ENCODE measurements at places on chromosomes 7 and 10. TPM values are rescaled to one million over a fixed set of nuclear protein-coding genes. Genes with fewer than 3 reads are reported as not detected.
A peak's percentile ranks its signal among the peaks of the same experiment; 100 is the strongest.

Gene PPP1R17
- total RNA-seq: not detected

Gene BAMBI
- 15.4 TPM for total RNA-seq

Gene HOXA13
- not detected for total RNA-seq

Gene MDFIC
- 26.5 TPM for total RNA-seq

Gene DNAJC12
- total RNA-seq: 6.1 TPM

Gene CCDC172
- not detected for total RNA-seq

Gene TEX36
- total RNA-seq: not detected

Gene SPDYE2B
- total RNA-seq: not detected

Gene LRCH4
- total RNA-seq: 26.6 TPM

DNA sequence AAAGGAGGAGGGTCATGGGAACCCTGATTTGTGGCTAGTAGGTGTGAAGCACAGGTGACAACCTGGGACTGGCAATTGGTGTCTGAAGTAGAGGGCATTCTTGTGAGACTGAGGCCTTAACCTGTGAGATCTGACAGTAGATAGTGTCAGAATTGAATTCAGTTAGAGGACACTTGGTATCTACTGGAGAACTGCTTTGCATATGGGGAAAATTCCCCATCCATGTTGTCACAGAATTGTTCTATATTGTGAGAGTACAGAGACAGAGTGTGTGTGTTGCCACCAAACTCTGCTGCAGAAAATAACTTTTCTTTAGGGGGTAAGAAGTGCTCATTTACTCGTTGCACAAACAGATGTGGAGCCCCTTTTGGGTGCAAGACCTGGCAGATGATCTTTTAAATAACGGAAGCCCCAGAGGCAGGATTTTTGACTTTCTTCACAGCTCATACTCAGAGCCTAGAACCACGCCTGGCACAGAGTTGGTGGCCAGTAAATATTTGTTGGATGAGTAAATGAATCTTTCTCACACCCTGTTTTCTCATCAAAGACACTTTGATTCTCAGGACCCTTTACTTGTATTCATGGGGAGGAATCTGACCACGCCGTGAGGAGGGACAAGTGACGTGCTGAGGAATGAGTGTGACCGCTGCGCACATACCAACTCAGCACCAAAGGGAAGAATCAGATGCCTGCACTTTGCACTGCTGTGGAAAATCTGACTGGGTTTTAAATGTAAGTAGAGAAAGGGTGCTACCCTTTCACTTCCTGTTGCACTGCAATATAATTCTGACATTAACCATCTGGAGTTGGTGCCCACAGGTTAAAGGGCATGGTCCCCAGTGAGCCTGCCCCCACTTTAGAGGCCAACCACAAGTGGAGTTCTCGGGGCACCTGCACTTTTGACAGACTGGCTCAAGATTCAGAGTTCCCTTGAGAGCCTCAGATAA, 39.2 kb upstream of the SDHAF3 start:
- H3K27ac ChIP-seq: no peak overlapping the region
- no peak for DNase-seq
- H3K27me3 ChIP-seq: peaks cover 44% of the 10 kb centered on the region
- no peaks in the 10 kb centered on the region for H3K36me3 ChIP-seq

DNA sequence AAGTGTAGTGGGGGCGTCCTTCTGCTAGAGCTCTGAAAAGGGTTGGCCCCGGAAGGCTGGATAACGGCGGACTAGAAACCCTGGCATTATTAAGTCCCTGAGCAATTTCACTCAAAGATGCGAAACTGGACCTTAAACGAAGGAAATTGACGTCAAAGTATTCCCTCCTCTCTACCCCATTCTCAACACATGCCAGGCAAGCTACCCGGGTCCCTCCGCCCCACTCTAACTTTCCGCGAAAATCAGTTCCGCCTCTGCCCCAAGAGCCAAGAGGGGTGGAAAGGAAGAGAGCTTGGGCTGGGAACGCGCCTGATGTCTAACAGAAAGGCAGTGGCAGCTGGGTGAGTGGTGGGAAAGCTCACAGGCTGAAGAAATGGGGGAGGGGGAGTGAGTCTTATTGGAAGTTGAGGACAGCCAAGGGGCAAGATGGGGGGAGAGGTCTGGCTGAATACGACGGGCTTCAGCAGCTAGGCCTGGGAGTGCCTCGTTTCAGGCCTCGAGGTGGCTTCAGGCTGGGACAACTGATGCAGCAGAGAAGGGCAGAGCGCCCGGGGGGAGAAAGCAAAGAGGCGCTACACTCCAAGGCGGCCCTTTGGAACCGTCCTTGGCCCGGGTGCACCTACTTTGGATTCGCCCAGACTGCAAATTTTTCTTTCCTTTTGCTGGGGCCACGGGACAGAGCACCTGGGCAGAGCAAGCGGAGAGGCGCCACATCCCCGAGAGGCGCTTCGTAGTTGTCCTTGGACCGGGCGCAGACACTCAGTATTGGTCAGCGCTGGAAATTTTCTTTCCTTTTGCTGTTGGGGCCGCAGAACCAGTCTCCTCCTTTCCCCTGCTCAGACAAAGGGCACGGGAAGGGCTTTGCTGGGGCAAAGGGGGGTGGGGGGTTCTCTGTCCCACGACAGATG, 2.0 kb upstream of the FEZF1 start:
- peaks cover 63% of the 10 kb centered on the region for H3K4me1 ChIP-seq
- H3K27ac ChIP-seq: no peak overlapping the region
- H3K27me3 ChIP-seq: peaks cover 100% of the 10 kb centered on the region
- no peak for DNase-seq

DNA sequence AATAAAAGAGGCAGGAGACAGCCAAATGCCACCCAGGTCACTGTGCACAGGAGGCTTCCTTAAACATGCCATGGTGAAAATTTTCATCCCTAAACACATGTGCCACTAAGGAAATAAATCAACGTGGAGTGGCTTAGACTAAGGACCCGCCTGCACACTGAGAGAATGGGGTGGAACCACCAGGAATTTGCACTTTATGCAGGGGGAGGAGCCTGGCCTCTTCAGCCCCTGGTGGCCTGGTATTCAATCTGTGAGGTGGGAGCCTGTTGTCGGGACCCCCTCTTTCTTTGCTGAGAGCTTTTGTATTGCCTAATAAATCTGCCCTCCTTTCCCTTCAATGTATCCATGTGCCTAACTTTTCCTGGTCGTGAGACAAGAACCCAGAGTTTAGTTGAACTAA, 204.6 kb upstream of the NRP1 start:
- H3K4me3 ChIP-seq: no peak overlapping the region
- H3K27ac ChIP-seq: no peak overlapping the region
- no peaks in the 10 kb centered on the region for H3K36me3 ChIP-seq
- no peaks in the 10 kb centered on the region for H3K4me1 ChIP-seq
- DNase-seq: no peak
- H3K27me3 ChIP-seq: no peaks in the 10 kb centered on the region

- DNase-seq: no peak
- H3K4me1 ChIP-seq: no peaks in the 10 kb centered on the region
Observed at GRCh38 chr10:7231509-7232414, 179.1 kb downstream of the SFMBT2 start.

- H3K4me1 ChIP-seq: peaks cover 79% of the 10 kb centered on the region
- no peak overlapping the region for H3K27ac ChIP-seq
- no peak overlapping the region for H3K4me3 ChIP-seq
- no peaks in the 10 kb centered on the region for H3K36me3 ChIP-seq
- DNase-seq: no peak
Observed at GRCh38 chr10:11106621-11107374, 89.1 kb downstream of the CELF2 start.

GRCh38 chr10:20303453-20304152, 487.4 kb downstream of the PLXDC2 start:
- H3K27me3 ChIP-seq: no peaks in the 10 kb centered on the region
- H3K36me3 ChIP-seq: no peaks in the 10 kb centered on the region
- no peak for DNase-seq
- H3K4me3 ChIP-seq: no peak overlapping the region

DNA sequence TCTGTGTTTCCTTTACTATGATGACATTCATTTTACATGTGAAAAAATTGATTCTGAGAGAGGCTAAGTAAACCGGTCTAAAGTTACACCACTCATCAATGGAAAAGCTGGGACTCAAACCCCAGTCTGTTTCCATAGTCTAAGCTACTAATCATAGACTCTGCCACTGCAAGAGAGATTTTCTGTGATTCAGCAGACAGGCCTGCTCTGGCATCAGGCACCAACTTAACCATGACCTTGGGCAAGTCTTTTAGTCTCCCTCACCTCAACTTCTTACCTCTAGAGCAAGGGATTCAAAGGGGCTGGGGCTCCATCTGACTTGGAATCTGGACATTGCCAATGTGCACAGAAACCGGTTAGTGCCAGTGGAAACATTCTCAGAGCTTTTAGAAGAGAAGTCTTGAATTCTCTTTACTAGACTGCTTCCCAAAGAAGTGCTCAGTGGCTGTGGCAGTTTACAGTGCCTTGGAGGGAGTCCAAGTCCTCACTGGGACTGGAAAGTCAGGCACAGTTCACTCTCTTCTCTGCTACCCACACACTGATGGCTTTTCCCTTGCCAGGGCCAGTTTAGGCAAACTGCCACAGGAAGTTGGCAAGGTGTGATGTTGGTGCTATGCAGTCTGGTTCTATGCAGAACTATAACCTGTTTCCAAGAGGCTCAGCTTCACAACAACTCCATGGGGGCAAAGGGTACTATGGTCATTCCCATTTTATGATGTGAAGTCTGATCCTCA, 4.5 kb upstream of the BLNK start:
- no peaks in the 10 kb centered on the region for H3K36me3 ChIP-seq
- peak; percentile 52 for DNase-seq
- no peak overlapping the region for H3K27ac ChIP-seq
- peaks cover 8% of the 10 kb centered on the region for H3K4me1 ChIP-seq
- no peak overlapping the region for H3K4me3 ChIP-seq
- peaks cover 22% of the 10 kb centered on the region for H3K27me3 ChIP-seq

DNA sequence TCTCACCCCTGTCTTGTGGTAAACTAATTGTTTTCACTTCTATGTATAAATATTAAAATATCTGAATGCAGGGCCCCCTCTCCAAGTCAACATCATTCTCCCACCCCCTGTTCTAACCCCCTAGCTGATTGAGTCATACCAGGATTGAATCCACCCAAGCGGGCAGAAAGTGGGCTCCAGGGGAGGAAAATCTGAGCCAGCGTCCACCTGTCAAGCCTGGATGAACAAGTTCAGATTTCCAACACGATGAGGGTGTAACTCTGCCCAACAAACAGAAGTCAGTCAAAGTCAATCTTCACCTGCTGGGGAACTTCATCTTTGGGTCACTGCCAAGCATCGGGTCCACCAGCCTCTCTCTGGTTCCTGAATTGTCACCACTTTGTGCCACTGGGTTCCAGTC, 162.9 kb upstream of the CELF2 start:
- no peak for DNase-seq
- H3K36me3 ChIP-seq: no peaks in the 10 kb centered on the region
- peaks cover 23% of the 10 kb centered on the region for H3K4me1 ChIP-seq
- H3K27me3 ChIP-seq: no peaks in the 10 kb centered on the region

GRCh38 chr7:45347804-45348203, 190.2 kb downstream of the RAMP3 start:
- H3K27me3 ChIP-seq: no peaks in the 10 kb centered on the region
- no peak overlapping the region for H3K4me3 ChIP-seq
- H3K27ac ChIP-seq: no peak overlapping the region
- H3K4me1 ChIP-seq: no peaks in the 10 kb centered on the region
- DNase-seq: no peak

- H3K27me3 ChIP-seq: no peaks in the 10 kb centered on the region
- peaks cover 11% of the 10 kb centered on the region for H3K36me3 ChIP-seq
- no peak overlapping the region for H3K4me3 ChIP-seq
- no peak overlapping the region for H3K27ac ChIP-seq
- H3K4me1 ChIP-seq: peaks cover 29% of the 10 kb centered on the region
Observed at GRCh38 chr7:120813546-120814252, 44.2 kb downstream of the TSPAN12 start.

- no peaks in the 10 kb centered on the region for H3K27me3 ChIP-seq
- H3K27ac ChIP-seq: no peak overlapping the region
- H3K36me3 ChIP-seq: no peaks in the 10 kb centered on the region
- H3K4me3 ChIP-seq: no peak overlapping the region
Observed at GRCh38 chr10:6342096-6342685, 139.5 kb downstream of the PFKFB3 start.

DNA sequence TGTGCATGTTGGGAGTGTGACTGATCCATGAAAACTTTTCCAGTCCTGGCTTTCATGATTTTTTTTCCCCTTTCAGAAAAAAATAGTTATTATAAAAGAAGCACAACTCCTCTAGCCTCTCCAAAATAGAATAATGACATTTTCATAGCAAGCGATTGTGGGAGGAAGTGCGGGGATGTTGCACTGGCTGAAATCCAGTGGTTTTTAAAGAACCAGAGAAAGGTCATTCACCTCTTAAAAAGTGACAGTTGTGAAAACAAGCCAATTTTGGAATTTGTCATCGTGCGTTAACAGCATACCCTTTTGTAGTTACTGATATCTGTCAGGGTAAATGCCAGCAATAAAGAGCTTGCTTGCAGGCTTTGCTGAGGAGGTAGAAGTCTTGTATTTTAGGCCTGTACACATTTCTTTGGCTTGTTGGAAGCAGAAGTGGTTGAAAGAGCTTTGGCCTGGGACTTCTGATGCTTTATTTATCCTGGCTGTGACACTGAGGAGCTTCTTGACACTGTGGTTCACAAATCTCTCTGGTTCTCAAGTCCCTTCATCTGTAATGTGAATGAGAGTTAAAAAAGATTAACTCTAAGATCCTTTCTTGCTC, 545.9 kb downstream of the REEP3 start:
- no peak for DNase-seq
- no peaks in the 10 kb centered on the region for H3K27me3 ChIP-seq
- H3K36me3 ChIP-seq: no peaks in the 10 kb centered on the region
- peak overlapping the region; percentile 26 for H3K27ac ChIP-seq
- no peak overlapping the region for H3K4me3 ChIP-seq

GRCh38 chr10:126921974-126922525, 16.8 kb downstream of the DOCK1 start:
- H3K4me3 ChIP-seq: no peak overlapping the region
- H3K27me3 ChIP-seq: no peaks in the 10 kb centered on the region
- H3K27ac ChIP-seq: no peak overlapping the region
- no peak for DNase-seq
- H3K36me3 ChIP-seq: peaks cover 1% of the 10 kb centered on the region

DNA sequence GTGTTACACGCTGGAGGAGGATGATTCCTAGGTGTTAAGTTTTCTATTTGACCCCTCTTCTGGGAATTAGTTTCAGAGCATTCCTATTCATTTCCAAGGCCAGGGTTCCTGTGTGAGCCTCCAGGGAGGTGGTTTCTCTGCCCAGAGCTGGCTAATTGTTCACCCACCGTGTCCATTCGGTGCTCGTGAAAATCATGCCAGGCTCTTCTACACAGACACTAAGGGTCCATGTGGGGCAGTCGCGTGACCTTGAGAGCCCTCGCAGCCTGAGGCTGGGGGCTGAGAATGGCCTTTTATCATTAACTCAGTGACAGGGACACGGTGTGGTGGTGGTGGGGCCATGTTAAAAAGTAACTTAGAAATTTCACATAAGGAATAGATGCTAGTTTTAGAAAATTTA, 83.7 kb downstream of the EMX2 start:
- H3K27me3 ChIP-seq: peaks cover 16% of the 10 kb centered on the region
- no peak overlapping the region for H3K27ac ChIP-seq
- no peak for DNase-seq
- H3K4me3 ChIP-seq: no peak overlapping the region

DNA sequence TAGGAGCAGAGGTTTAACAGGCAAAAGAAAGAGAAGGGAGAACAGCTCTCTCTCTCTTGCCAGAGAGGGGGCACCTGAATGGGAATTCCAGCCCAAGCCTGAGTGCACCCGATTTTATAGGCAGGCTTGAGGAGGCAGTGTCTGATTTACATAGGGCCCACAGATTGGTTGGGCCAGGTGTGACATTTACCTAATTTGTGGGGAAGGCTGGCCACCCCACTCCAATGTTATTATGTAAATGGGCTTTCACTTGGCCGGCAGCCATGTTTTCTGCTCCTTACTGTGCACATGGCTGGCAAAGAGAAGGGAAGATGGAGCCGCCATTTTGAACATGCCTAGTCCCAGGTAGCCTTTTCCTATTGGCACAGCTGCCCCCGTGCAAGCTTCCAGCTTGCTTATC, 735.5 kb upstream of the AUTS2 start:
- no peak overlapping the region for H3K27ac ChIP-seq
- H3K27me3 ChIP-seq: peaks cover 7% of the 10 kb centered on the region
- H3K4me1 ChIP-seq: no peaks in the 10 kb centered on the region
- no peaks in the 10 kb centered on the region for H3K36me3 ChIP-seq
- H3K4me3 ChIP-seq: no peak overlapping the region
